KBM-7 (cell line): ENCODE measurements at places on chromosomes 2 and 18.

GRCh38 chr2:232319803-232320442 lies 58.6 kb upstream of the ALPP start:
- no peak for DNase-seq

DNA sequence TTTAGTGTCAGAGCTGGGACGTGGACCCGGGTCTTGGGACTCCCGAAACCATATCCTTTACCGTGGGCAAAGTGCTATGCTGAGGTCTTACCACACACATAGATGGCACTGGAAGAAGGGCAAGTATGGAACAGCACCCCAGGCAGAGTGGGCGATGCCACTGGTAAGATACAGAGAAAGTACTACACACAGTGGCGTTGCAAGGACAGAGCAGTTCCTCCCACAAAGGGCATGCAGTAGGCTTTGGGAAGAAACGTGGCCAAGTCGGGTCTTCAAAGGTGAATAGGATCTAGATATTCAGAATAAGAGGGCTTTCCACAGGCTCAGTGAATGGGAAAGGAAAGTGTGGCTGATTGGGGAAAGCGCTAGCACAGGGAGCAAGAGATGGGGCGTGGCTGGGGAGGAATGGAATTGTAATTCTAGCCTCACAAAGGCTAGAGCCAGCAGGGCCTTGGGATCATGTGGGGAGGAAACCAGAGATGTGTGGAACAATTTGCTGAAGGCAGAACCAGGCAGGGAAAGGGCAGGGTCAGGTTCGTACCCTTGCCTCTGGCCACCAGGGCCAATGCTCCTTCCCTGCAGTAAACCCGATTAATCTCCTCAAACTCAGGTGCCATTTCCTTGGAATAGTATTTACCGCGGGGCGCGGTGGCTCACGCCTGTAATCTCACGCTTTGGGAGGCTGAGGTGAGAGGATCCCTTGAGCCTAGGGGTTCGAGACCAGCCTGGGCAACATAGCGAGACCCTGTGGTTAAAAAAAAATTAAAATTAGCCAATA lies 36.0 kb downstream of the PCBP1 start:
- DNase-seq = no peak

DNA sequence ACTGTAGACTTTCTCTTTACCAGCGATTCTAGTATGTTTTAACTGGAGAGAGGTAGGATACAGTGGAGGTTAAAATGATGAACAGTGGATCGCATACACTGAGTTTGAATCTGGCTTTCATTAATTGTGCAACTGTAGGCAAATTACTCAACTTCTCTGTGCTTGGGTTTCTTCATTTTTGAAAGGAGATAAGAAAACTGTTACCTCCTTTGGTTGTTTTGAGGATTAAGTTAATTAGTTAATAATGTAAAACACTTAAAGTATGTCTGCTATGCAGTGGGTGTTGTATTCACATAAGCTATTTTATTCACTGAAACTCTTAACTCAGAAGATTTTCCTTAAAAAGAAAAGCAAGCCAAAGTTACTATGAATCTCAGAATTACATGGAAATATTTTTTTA lies 111.8 kb upstream of the CYP20A1 start:
- DNase-seq = no peak

DNA sequence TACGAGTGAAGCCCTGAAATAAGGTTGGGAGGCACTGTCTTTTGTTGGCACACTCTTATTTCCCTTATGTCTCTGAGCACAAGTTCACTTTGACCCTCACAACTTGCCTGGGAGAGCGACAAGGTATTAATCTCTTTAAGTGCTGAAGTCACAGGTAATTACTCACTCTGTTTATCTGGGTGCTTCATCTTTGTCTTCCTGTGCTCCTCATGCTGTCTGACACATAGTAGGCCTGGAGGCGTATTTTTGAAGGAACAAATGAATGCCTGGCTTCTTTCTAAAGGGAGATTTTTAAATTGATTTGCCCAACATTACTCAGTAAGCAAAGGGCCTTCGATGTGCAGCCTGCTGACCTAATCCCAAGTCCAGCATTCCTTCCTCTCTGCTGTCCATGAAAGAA lies 507.1 kb upstream of the TNP1 start:
- DNase-seq = no peak

DNA sequence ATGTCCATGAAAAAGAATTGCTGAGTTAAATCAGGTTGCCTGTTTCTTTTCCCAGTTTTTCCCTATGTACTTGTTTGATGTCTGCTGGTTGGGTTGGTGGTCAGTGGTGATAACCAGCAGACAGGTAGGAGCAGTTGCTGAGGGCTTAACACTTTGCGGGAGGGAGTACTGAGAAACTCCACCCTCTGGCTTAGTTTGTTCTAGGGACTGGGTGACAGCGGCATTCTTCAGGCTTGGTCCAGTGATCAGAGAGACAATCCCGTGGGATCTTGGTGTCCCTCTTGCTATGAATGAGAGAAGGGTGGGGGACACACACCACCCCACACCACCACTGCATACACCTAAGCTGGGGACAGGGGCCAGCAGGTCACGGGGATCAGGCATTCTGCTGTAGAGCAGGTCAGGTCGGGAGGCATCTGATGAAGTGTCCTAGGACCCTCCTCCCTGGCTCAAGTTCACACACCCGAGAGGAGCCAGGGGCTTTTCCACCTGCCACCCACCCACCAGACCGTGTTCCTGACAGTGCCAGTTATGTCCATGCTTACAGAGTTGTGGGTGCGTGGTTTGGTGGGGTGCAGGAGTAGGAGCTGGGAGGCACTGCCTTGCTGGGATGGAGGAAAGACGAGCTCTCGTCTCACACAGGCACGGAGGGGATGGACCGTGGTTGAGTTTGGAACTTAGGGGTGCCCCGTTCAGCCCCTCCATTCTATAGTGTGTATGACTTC lies 21.3 kb upstream of the ALLC start:
- no peak for DNase-seq
